Smooth muscle cell of the coronary artery (primary cell): ENCODE measurements at places on chromosomes 5 and 9. TPM values are rescaled to one million over a fixed set of nuclear protein-coding genes. Genes with fewer than 3 reads are reported as not detected.

The TMC1 gene
- 0.68 and 1.3 TPM in 2 replicates for total RNA-seq

The IRGM gene
- total RNA-seq = not detected in 2 replicates

The OBP2B gene
- not detected in 2 replicates for total RNA-seq

The AGGF1 gene
- 16.0 and 26.4 TPM in 2 replicates for total RNA-seq

The LVRN gene
- total RNA-seq = 0.30 and 1.5 TPM in 2 replicates

The PCDHA9 gene
- total RNA-seq = under 0.01 and 0.23 TPM in 2 replicates

The PLAC8L1 gene
- not detected in 2 replicates for total RNA-seq

The DNAH5 gene
- total RNA-seq = 0.12 and 0.15 TPM in 2 replicates

The CDKN2B-AS1 gene
- 2.7 and 2.9 TPM in 2 replicates for total RNA-seq

The SLC6A19 gene
- total RNA-seq = not detected in 2 replicates

The SPRY4 gene
- total RNA-seq = 2.6 and 10.7 TPM in 2 replicates

The ANXA2R gene
- 1.4 and 2.0 TPM in 2 replicates for total RNA-seq

The FOXD4L5 gene
- total RNA-seq = 0.08 TPM in 1 of 2 replicates, not detected in the other

The FBXW5 gene
- 139 and 223 TPM in 2 replicates for total RNA-seq

The ATP10B gene
- under 0.01 TPM in 1 of 2 replicates, not detected in the other for total RNA-seq

The HRCT1 gene
- total RNA-seq = 12.0 TPM in 1 of 2 replicates, not detected in the other

The WNT8A gene
- not detected in 2 replicates for total RNA-seq

The FGF1 gene
- total RNA-seq = 1.8 and 3.8 TPM in 2 replicates

The DND1 gene
- total RNA-seq = 0.30 TPM in 1 of 2 replicates, not detected in the other

The CXCL14 gene
- 0.94 TPM in 1 of 2 replicates, not detected in the other for total RNA-seq

The NOTCH1 gene
- total RNA-seq = 11.8 and 12.8 TPM in 2 replicates

The AQP3 gene
- total RNA-seq = 1.3 and 1.5 TPM in 2 replicates

The GMCL2 gene
- total RNA-seq = not detected in 2 replicates

The C5orf58 gene
- total RNA-seq = not detected in 2 replicates

The ZDHHC11B gene
- total RNA-seq = 0.12 TPM in 1 of 2 replicates, not detected in the other

The HACD4 gene
- total RNA-seq = 1.4 and 2.6 TPM in 2 replicates

The WDR38 gene
- not detected in 2 replicates for total RNA-seq

The TAF7 gene
- 69.5 and 80.4 TPM in 2 replicates for total RNA-seq

The CEL gene
- under 0.01 and 0.15 TPM in 2 replicates for total RNA-seq

The CCL28 gene
- 0.68 and 1.9 TPM in 2 replicates for total RNA-seq

The FBP2 gene
- total RNA-seq = not detected in 2 replicates

The ECM2 gene
- total RNA-seq = 4.4 and 17.3 TPM in 2 replicates

The PFN3 gene
- total RNA-seq = not detected in 2 replicates

The UGT3A2 gene
- not detected in 2 replicates for total RNA-seq

The EGFLAM gene
- total RNA-seq = 2.1 and 3.5 TPM in 2 replicates

The IFNA21 gene
- not detected in 2 replicates for total RNA-seq

The ARSI gene
- 0.83 and 2.3 TPM in 2 replicates for total RNA-seq

The OR1N1 gene
- total RNA-seq = 0.12 TPM in 1 of 2 replicates, not detected in the other

The CHSY3 gene
- 4.0 and 8.8 TPM in 2 replicates for total RNA-seq

The PCDHGB1 gene
- 1.5 and 2.4 TPM in 2 replicates for total RNA-seq

The PKD2L2 gene
- total RNA-seq = not detected in 2 replicates

The CYLC2 gene
- not detected in 2 replicates for total RNA-seq
